ENCODE measurements at places on chromosomes 16 and 17.
A peak's percentile ranks its signal among the peaks of the same experiment; 100 is the strongest.

- DNase-seq: peak; percentile 35
Measured at GRCh38 chr16:84541999-84542817, 37.7 kb upstream of the MEAK7 start.

DNA sequence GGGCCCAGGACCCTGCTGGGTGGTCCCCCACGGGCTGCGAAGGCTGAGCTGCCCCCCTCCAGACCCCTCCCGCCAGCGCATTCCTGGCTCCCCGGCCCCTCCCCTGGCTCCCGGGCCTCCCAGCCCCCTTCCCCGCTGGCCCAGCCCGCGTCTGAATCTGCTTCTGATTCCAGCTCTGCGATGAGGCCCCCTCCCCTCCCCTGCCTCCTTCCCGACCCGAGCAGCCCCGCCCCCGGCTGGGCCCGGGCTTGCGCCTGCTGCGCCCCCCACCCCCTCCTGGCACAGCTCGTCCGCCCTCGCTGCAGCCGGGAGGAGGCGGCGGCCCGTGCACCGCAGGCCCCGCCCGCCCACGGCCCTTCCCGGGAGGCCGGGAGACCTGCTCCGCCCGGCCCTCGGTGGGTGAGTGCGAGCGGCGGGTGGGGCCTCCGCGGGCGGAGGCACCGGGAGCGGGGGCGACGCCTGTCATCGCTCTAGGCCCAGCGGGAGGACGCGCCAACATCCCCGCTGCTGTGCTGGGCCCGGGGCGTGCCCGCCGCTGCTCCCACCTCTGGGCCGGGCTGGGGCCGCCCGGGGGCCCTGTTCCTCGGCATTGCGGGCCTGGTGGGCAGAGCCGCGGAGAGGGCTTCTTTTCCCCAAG is at the start of gene NTN3:
TSS of gene NTN3 (plus strand) at position 282 of the 637 bp plus-strand sequence. CDS start 405 bp downstream, outside the sequence.
- no peak for DNase-seq

DNA sequence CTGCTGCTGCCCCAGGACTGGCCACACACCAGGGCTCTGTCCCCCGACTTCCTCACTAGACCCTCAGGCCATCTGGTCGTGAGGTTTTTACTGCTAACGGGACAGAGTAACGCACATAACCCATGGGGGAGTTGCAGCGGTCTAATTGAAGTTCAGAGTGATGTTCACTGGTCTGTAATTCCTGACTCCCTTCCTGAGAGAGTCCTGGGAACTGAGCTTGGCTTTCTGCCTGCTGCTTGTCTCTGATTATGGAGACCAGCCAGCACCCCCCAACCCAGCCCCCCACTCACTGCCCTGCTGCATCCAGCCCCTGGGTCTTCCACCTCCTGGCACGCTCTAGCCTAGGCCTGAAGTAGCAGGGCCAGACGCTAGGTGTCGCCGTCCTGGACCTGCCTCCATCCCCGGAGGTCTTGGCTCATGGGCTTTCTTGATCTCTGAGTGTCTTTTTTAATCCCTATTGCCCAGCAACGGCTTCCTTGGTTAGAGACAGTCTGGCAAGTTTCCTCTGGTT is 192.9 kb downstream of the CCDC182 start:
- DNase-seq: peak; percentile 16

- no peak for DNase-seq
Measured at GRCh38 chr16:52546291-52547003, 496 bp downstream of the TOX3 start.

GRCh38 chr16:78538919-78539318 is 439.5 kb downstream of the WWOX start:
- no peak for DNase-seq

- DNase-seq: no peak
Measured at GRCh38 chr16:57997176-57997527, 3.3 kb downstream of the ZNF319 start.

DNA sequence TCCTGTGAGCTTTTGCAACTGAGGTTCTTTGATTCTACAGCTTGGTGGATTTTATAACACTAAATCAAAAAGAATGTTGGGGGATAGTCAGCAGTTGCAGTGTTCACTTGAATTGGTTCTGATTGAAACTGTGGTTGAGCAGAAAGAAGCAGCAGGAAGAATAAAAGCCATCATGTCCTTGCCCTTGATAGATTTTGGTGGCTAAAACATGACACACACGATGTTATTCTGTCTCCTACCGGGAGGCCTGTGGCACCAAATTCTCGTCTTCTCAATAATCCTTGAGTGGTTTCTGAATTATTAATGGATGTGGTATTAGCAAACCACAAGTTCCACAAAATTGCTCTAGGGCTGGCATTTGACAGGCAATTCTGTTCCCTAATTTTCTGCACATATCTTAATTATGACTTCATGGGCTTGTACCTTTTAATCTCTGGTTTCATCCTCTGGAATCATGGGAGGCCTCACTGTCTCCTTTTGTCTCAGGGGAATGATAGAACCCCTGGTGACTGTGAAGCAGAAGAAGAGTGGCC is 338.2 kb downstream of the SNX29 start:
- peak; percentile 46 for DNase-seq

GRCh38 chr17:31096106-31096436 is 1.3 kb downstream of the NF1 start:
- DNase-seq: no peak

GRCh38 chr16:89375686-89376085 is 114.7 kb downstream of the ANKRD11 start:
- no peak for DNase-seq

GRCh38 chr17:27596096-27596495 is 34.9 kb upstream of the LGALS9 start:
- no peak for DNase-seq

- no peak for DNase-seq
Measured at GRCh38 chr17:28443901-28444638, 29.4 kb upstream of the SLC13A2 start.

DNA sequence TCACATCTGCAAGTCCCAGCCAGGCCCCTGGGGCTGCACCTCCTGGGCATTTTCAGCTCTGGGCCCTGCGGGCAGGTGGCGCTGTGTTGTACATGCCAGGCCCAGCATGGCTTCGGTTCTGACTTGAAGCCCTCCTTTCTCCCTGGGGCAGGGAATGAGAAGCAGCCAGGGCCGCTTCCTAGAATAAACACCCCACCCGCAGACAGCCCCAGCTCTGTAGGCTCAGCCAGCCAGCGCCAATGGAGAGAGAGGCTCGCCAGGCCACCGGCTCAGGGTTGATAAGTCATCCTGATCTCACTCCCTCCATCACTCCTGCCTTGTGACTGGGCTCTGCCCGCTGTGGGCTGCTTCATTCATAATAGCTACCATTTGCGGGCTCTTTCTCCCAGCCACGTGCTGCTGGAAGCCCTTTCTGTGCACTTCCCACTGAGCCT is 6.0 kb upstream of the GLIS2 start:
- peak; percentile 51 for DNase-seq

GRCh38 chr16:782766-783403 is 5.3 kb downstream of the RPUSD1 start:
- no peak for DNase-seq

DNA sequence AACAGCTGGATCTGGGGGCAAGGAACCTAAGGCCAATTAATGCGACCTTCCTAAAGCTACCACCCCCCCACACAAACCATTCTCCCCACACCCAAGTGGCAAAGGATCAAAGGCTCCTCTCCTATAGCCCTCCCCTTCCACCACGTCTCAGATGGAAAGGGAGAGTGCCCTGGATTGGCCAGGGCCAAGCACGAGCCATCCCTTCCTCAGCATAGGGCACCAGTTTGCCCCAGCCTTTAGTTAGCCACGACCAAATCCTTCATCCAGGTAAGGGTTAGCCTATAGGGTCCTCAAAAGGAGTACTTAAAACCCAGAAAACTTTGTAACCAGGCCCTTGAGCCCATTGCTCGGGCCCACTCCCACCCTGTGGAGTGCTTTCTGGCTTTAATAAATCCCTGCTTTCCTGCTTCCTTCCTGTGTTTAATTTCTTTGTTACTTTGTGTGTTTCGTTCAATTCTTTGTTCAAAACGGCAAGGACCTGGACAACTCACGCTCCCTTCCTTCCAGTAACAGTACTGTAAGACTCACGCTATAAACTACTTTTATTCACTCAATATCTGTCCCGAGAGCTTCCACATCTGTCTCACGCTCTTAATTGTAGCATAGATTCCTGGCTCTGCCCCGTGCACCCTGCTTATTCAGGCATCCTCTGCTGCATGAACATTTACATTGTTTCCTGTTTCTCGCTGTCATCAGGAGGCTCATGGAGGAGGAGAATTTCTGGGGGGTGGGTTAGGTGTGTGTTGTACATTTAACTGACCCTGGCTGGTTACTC is 62.3 kb downstream of the TNFRSF13B start:
- peak; percentile 18 for DNase-seq

DNA sequence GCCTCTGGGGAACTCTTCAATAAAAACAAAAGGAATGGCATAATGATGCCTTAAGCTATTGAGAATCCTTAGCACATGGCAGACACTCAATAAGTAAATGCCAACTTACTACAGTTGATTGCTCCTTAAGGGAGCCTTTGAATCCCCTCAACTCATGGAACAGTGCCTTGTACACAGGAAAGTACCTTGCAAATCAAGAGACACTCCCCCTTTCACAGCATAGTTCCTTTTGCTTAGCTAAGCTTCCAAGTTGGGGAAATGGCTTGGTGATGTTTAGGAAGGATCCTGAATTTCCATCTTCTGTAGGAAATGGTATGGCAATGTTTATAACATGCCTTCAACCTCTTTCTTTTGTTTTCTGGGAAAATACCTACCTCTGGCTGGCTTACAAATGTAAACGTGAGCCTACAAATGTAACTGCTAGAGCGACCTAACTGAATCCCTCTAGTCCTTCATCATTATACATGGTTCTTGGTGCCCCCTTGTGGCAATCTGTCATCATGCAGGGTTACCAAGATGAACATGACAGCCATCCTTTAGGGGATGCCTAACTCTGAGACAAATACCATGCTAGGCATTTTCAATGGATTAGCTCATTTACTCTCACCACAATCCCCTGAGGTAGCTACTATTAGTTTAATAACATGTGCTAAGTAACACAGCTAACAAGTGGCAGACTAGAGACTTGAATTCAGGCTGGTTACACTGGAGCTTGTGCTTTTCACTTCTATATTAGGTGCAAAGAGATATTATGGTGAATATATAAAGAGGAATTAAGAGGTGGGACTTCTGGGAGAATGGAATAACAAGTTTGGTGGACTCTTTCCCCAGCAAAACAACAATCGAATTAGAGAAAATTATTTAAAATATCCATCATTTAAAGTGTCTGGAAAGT is 65.0 kb downstream of the MMD start:
- peak; percentile 62 for DNase-seq

- peak; percentile 8 for DNase-seq
Measured at GRCh38 chr16:55149622-55150021, 174.4 kb upstream of the IRX6 start.

- peak; percentile 10 for DNase-seq
Measured at GRCh38 chr17:58391302-58391984, 25.9 kb downstream of the RNF43 start.

- DNase-seq: peak; percentile 41
Measured at GRCh38 chr16:4098501-4098900, 17.7 kb downstream of the ADCY9 start.

GRCh38 chr17:75633486-75634375 is 497 bp downstream of the SMIM5 start:
- peak; percentile 84 for DNase-seq

- no peak for DNase-seq
Measured at GRCh38 chr16:16996827-16997226, 473.9 kb downstream of the XYLT1 start.

- DNase-seq: peak; percentile 94
Measured at GRCh38 chr16:65069065-65069464, 52.8 kb downstream of the CDH11 start.

DNA sequence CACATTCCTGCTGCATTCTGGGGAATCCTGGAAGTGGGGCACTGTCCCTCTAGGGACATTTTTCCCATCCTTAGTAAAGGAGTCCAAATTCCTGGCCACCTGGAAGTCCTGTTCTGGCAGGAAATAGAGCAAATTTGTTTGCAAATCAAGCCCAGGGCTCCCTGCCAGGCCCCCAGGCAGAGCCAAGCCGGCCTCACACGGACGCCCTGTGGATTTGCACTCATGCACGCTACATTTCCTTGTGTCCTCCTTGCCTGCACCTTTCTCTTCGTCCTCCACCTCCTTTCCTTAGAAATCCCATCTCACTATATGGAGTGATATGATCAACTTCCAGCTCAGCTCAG is 7.0 kb upstream of the CALB2 start:
- DNase-seq: no peak

GRCh38 chr17:78512976-78513375 is 64.2 kb downstream of the DNAH17 start:
- DNase-seq: no peak

DNA sequence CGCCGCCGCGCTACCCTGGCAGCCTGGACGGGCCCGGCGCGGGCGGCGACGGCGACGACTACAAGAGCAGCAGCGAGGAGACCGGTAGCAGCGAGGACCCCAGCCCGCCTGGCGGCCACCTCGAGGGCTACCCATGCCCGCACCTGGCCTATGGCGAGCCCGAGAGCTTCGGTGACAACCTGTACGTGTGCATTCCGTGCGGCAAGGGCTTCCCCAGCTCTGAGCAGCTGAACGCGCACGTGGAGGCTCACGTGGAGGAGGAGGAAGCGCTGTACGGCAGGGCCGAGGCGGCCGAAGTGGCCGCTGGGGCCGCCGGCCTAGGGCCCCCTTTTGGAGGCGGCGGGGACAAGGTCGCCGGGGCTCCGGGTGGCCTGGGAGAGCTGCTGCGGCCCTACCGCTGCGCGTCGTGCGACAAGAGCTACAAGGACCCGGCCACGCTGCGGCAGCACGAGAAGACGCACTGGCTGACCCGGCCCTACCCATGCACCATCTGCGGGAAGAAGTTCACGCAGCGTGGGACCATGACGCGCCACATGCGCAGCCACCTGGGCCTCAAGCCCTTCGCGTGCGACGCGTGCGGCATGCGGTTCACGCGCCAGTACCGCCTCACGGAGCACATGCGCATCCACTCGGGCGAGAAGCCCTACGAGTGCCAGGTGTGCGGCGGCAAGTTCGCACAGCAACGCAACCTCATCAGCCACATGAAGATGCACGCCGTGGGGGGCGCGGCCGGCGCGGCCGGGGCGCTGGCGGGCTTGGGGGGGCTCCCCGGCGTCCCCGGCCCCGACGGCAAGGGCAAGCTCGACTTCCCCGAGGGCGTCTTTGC is 3.1 kb downstream of the HIC1 start:
- DNase-seq: peak; percentile 60

DNA sequence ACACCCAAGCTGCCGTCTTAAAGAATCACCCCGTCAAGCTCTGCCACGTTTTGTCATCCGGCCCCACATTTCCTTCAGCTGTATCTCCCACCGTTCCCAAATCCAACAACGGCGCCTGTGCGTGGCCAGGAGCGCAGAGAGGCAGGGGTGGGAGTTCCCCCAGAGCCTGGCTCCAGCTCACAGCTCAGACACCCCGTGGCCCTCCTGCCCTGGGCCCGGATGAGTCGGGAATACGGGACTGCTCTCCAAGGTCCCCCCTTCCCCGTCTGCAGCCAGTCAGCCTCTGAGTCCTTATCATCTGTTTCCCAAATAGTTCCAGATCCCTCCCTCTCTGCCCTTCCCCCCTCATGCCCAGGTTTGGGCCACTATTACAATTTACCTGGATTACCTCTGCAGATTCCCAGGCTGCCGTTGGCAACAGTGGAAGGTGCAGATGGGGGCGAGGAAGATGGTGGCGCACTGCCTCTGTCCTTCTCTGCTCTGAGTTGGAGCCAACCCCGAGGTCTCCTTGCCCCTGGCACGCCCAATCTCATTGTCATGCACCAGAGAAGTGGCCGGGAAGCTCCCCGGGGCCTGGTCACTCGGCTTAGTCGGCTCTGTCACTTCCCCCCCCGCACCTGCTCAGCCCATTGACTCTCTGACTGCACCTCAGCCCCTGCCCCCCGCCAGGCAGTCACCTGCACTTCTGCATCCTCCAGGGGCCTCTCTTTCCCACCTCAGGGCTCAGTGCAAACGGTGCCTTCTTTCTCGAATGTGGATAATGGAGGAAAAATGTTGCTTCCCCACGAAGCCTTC is 18.3 kb upstream of the RPTOR start:
- DNase-seq: no peak

Measured in fibroblast of skin of right biceps (primary cell).